ENCODE measurements at places on chromosomes 6 and 20.

DNA sequence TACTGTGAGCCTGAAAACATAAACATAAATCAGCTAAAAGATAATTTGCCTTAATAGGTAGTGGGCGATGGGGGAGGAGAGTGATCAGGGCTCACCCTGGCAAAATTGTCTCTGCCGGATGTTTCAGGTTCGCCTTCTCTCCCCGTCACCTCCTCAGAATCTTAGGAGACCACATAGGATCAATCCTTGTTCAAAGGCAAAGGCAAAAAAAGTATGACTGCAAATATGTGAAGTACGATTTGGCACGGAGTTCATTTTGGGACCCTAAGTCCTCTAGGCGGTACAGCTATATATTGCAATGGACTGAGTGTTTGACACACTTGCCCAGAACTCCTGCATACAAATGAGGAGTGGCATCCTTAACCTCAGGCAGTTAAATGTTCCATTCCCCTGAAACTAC, 649.2 kb upstream of the FLRT3 start:
- DNase-seq = no peak

DNA sequence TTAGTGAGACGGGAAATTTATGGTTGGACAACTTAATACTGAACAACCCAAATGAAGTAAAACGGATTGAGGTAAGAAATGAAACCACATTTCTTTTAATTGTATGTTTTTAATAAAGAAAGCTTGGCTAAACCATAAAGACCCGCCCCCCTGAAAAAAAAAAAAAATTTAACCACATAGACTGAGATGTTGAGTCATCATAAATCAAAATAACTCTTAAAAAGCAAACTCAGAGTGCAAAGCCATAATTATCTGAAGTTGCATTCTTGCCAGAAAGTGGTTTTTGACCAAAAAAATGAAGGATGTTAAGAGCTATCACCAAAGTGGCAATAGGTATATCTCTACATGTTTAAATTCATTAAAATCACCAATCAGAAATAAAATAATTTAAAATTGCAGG, 101.8 kb upstream of the COL21A1 start:
- DNase-seq = no peak

GRCh38 chr6:12890171-12890790, 173.7 kb downstream of the PHACTR1 start:
- DNase-seq = no peak

DNA sequence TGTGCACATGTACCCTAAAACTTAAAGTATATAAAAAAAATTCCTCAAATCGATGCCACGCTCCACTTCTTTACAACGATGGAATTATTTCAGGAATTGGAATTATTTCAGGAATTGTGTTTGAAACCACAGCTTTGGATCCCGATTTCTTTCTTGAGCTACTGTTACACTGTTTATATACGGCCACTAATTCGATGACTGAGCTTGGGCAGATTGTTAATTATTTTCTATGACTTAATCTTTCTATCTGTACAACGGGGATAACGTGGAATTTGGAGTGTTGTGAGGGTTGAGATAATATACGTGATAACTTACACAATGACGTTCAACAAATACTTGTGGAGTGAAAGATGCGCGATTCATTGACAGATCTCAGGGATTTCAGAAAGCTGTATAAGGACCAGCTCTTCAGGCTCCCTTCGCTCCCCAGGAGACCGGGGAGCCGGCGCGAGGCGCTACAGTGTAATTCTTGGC, 171.3 kb downstream of the SLC16A10 start:
- DNase-seq = no peak

DNA sequence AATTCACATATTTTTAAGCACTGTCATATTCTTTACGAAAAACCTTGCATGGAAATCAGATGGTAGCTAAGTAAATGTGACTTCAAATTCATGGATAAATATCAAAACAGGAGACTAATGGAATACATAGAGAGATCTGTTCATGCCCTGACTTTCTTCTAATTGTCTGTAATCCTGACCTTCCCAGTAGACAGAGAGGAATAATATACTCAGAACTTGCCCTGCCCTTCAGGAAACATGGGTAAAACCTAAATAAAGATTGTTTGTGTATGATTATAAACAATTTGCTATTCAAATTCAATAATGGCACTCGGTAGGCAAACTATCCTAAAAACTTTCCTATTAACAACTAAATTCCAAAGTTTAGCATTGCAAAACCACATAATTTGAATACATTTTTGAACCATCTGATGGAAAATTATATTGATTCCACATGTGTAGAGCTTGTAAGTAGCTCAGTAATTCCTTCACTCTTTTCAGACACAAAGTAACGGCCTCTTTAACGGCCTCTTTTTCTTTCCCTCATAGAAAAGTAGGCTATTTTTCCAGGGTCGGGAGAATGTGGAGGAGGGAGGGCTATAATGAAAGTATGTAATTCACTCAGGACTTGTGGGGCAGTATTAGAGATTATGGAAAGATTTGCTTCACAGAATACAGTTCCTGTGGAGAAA, 227.6 kb downstream of the ALDH8A1 start:
- no peak for DNase-seq

GRCh38 chr20:62596486-62596885, 45.8 kb upstream of the SLCO4A1 start:
- DNase-seq = no peak

DNA sequence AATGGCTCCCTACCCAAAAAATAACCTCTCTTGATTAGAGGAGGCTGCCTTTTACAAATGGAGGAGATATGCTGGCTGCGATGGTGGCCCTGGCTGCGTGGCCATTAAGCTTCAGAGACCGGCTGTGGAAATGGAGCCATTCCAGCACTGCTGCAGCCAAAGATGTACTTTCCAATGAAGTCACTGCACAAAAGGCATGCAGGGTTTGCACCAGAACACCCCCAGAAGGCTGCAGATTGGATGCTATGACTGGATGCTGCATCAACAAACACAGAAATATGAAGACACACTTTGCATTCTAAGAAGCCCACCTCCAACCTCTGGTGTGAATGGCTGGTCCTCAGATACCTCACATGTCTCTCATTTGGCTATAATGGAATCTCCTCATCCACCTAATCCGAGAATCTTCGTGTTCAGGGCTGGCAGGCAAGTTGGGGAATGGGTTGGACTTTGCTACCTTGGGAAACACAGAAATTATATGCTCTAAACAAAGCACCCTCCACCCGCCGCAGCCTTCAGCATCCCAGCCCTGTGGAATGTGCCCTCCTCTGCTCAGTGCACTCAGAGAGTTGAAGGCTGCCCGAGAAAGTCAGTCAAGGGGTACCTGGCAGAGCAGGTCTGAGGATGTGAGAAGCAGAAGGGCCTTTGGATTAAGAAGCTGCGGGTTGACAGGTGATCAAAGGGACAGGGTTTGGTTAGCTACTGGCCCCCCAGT, 35.3 kb downstream of the APCDD1L start:
- no peak for DNase-seq

GRCh38 chr6:143961886-143962878, 45.9 kb downstream of the PLAGL1 start:
- DNase-seq = no peak

DNA sequence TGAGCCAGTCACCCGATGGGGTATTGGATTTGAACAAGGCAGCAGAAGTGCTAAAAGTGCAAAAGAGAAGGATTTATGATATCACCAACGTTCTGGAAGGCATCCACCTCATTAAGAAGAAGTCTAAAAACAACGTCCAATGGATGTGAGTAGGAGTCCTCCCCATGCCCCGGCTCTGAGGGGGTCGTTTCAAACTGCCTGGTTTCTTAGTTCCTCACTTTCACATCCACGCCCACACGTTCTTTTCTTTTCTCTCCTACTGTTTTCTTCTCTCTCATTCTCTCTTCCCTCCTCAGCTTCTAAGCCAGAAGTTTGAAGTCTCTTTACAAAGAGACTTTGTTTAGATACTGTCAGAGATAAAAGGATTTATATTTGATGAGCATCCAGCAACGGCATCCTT, 53.0 kb upstream of the CDKAL1 start:
- DNase-seq = no peak

DNA sequence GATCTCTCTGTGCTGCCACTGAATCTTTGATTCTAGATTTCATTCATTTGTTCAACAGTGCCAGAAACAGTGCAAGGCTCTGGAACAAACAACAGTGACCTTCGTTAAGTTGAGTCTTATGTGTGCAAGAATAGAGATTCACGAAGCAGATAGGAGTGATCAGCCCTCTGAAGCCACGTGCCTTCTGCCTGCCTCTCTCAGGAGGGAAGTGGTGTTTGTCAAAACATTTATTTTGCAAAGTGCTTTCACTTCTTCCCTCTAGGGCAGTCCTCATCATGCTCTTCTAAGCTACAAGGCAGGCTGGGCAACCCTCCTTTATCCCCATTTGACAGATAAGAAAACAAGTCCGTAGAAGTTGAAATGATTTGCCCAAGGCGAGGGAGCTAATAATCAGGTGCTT, 204.3 kb downstream of the TFAP2C start:
- no peak for DNase-seq

DNA sequence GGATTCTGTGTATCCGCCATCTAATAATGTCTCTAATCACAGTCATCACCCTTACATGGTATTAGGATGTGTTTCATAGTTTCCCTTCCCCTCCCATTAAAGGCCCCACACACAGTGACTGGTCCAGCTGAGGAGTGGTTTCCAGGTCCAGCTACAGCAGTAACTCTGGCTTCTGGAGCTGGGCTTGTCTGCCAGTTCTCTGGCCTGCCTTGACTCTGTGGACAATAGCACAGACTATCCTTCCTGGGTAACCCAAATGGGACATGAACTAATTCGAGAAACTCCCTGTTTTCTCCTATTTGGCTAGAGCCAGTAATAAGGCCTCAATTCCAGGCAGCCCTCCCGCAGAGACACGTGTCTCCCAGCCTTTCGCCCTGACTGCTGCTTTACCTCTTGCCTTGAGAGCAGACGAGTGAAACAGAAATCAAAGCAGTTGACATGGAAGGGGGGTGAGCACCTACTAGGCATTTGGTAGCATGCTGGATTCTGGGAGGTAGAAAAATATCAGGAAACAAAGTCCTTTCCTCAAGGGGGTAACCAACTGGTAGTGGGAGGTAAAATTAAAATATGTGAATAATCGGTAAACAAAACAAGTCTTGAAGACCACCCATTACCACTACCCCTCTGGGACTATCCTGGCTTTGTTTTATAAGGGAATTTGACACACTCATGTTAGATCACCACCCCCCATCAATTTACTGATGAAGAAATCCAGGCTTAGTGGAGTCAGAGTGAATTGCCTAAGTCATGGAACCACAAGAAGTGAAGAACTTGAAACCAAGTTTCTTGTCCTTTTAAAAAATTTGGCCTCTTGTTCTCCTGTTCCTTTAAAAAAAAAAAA, 1.2 kb downstream of the TRAF3IP2 start:
- no peak for DNase-seq

GRCh38 chr6:111692327-111693164, 86.9 kb upstream of the TRAF3IP2 start:
- DNase-seq = no peak

DNA sequence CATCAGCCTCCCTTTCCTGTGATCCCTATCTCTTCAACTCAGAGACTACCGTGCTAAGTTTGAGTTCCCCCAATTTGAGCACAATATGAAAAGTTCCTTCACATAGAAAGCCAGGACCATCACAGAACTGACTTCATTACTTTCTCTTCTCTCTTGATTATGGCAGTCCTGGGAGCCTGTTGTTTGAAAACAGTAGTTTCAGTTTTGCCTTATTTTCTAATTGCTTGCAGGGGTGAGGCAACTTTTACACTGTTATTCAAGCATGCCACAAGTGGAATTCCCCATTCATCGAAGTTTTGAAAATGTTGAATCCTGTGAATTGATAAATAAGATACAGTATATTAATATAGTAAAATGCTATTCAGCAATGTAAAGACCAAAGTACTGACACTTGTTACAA, 569.7 kb upstream of the MARCKS start:
- DNase-seq = no peak

- DNase-seq = no peak
Measured at GRCh38 chr6:166029506-166029905, 138.1 kb downstream of the TBXT start.

GRCh38 chr6:5085648-5086293, 630 bp downstream of the PPP1R3G start:
- no peak for DNase-seq

DNA sequence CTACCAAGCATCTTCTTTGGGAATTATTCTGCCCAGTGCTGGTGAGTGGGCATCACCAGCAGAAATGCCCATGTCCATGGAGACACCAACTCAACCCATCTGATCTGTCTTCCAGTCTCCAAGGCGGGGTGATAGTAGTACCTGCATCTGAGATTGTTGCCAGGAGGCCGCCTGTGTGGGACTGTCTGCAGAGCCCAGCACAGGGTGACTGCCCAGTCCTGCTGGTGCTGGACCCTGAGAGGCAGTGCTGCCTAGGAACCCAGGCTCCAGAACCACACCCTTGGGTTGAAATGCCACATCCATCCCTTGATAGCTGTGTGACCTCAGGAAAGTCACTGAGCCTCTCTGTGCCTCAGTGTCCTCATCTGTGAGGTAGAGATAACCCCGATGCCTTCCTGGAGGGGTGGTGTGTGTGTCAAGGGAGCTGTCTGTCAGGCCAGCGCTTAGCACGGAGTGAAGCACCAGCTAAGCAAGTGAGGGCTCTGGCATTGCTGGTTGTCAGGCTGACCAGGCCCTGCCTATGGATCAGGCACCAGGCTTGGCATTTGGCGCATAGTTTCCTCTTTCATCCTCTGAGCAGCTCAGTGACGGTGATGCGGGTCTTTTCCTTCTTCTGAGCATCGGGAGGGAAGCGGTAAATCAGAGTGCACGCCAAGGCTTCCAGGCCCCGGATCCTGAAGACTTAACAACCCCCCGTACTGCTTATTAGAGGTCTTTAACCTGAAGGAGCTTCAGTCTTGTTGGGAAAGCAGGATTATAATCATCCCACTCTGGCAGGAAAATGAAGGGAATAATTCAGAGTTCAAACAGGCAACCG, 268.2 kb downstream of the CDH4 start:
- DNase-seq = no peak

GRCh38 chr6:25637960-25638434, 14.0 kb upstream of the SCGN start:
- DNase-seq = peak; percentile 7

DNA sequence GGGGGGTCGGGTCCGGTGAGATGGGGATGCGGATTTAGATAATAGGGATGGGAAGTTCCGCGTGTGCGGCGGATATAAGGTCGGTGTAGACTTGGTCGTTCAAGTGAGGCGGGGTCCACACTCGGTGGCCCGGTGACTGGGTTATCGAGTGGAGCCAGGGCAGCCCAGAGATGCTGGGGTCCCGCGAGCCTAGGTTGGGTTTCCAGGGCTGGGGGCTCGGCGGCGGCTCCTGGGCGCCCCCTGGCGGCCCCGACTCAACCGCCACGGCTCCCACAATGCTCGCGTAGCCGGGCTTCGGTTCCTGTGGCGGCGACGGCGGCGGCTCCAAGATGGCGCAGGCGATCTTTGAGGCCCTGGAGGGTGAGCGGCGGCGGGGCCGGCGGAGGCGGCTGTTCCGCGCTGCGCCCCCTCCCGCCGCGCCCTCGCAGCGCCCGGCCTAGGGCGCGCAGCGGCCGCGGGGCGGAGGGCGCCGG, at the start of gene ZNF341:
TSS of gene ZNF341 (plus strand) at position 304 of the 473 bp plus-strand sequence. CDS start at position 330, 26 bp downstream.
- DNase-seq = no peak

DNA sequence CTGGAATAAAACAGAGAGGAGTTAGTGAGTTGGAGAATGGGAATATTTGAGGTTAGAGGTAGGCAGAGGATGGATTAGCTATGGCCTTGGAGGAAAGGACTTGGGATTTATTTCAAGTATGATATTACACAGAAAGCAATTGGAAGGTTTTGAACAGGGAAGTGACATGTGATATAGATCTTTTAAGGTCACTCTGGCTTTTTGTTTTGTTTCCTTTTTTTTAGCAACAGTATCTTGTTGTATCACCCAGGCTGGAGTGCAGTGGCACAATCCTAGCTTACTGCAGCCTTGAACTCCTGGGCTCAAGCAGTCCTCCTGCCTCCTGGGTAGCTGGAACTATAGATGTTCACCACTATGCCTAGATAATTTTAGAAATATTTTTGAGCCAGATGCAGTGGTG, 190.3 kb downstream of the UTRN start:
- no peak for DNase-seq

Data from iPS DF 19.7 (cell line).